Placental pericyte (primary cell): ENCODE measurements at places on chromosomes 1 and 21. TPM values are rescaled to one million over a fixed set of nuclear protein-coding genes. Genes with fewer than 3 reads are reported as not detected.

Gene SEC16B
- 0.22 and 2.0 TPM in 2 replicates for total RNA-seq

Gene LHX4
- under 0.01 and 0.14 TPM in 2 replicates for total RNA-seq

Gene RAB3B
- total RNA-seq, result 8.3 and 85.0 TPM in 2 replicates

Gene LIPI
- not detected in 2 replicates for total RNA-seq

Gene OR2G6
- under 0.01 TPM in 1 of 2 replicates, not detected in the other for total RNA-seq

Gene C1QA
- 0.57 TPM in 1 of 2 replicates, not detected in the other for total RNA-seq

Gene CLCA4
- total RNA-seq, result not detected in 2 replicates

Gene OR10J1
- not detected in 2 replicates for total RNA-seq

Gene KCNA3
- total RNA-seq, result 0.66 and 6.4 TPM in 2 replicates

Gene TMEM81
- 1.3 and 1.7 TPM in 2 replicates for total RNA-seq

Gene L1TD1
- 0.14 TPM in 1 of 2 replicates, not detected in the other for total RNA-seq

Gene TBX15
- under 0.01 and 0.14 TPM in 2 replicates for total RNA-seq

Gene SPATA6
- 2.4 and 3.1 TPM in 2 replicates for total RNA-seq

Gene ADAMTSL4
- total RNA-seq, result 1.9 and 2.4 TPM in 2 replicates

Gene SIKE1
- total RNA-seq, result 29.1 and 35.1 TPM in 2 replicates

Gene GJA9
- total RNA-seq, result not detected in 2 replicates

Gene ASTN1
- total RNA-seq, result not detected in 2 replicates

Gene RCSD1
- under 0.01 and 0.57 TPM in 2 replicates for total RNA-seq

Gene IGSF21
- total RNA-seq, result not detected in 2 replicates

Gene SAMD11
- 1.1 and 2.9 TPM in 2 replicates for total RNA-seq

Gene AUNIP
- 0.22 and 6.6 TPM in 2 replicates for total RNA-seq

Gene ALG14
- 2.2 and 4.9 TPM in 2 replicates for total RNA-seq

Gene RNF207
- 24.9 and 27.2 TPM in 2 replicates for total RNA-seq

Gene AXDND1
- 0.43 and 0.44 TPM in 2 replicates for total RNA-seq

Gene GCSAML
- total RNA-seq, result under 0.01 TPM in 2 replicates

Gene FAAH
- total RNA-seq, result 0.72 and 0.88 TPM in 2 replicates

Gene GJC2
- 2.4 and 3.0 TPM in 2 replicates for total RNA-seq

Gene PPM1J
- total RNA-seq, result 0.66 and 0.86 TPM in 2 replicates

Gene PAFAH2
- 7.9 and 13.2 TPM in 2 replicates for total RNA-seq

Gene PLA2G2D
- not detected in 2 replicates for total RNA-seq

Gene PPOX
- total RNA-seq, result 10.1 and 16.5 TPM in 2 replicates
